CD4-positive, alpha-beta T cell treated with Interleukin-6 at 100 ng/mL for 8 hours (primary cell): ENCODE measurements at places on chromosomes 6 and 20.
A peak's percentile ranks its signal among the peaks of the same experiment; 100 is the strongest.

DNA sequence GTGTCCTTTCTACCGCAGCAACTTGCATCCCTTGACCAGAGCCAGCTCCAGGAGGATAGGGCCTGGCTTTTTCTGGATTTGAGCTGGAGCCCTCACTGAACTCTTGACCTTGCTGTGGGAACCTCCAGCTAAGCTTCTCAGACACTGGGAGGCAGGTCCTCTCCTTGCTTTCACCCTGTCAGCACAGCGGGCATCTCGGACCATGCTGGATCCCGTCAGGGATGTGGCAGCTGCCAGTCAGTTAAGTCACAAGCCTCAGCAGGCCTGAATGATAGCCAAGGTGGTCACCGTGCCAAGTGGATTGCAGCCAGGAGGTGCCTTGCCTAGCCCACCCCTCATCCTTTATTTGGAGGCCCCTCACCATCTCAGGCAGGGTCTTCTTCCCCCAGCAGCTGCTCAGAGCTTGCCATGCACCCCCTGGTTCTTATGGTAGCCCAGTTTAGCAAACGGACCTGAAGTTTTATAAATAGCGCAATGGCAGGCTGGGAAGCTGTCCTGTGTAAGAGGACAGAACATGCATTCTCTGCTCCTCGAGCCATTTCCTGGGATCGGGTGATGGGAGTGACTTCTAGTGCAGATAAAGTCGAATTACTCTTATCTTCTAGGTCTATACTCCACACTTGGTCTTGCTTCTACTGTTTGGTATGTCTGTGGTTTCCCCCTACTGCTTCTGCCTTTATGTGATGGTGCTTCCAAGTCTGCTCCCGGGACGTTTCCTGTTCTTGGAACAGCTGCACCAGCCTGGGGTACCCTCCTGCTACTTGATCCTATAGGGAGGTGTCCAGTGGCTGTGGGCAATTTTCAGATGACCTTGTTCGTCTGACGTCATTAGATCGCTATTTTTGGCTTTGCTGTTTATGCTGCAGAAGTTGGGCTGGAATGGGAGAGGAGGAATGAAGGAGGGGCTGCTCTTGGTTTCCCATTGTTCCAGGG, 7.1 kb upstream of the MYLK2 start:
- DNase-seq: no peak

DNA sequence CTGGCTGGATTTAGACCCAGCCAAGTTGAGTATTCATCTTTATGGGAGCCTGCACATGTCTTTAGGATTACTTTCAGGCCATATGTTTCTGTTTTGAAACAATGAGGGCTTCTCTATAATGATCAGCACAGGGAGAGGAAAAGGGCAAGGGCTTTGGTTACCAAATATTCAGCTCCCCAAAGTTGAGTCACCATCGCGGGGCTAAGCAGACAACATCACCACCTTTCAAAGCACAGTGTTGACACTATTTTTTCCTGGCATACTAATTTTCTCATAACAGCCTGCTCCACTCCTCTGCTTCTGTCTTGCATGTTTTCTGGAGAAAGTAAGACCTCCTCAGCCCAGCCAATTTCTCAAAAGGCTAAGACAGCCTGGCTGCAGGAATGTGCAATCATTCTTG, 4.9 kb downstream of the SCML4 start:
- DNase-seq: peak; percentile 47

DNA sequence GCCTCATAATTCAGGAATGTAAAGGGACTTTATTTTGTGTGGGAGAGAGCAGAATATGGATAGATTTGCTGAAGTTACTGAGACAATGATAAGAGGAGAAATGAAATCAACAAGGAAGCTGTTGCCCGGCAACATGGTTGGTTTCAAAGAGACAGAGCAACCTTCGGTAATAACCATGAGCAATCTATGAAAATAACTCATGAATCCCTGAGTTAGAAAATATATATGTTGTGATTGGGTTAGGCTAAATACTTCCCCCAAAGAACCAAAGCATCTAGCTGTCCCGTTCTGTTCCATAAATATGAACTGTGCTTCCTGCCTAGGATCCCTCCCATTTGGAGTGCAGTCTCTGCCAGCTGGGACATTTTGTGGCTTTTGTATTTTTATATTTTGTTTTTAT, 23.1 kb downstream of the SERPINB1 start:
- DNase-seq: no peak

DNA sequence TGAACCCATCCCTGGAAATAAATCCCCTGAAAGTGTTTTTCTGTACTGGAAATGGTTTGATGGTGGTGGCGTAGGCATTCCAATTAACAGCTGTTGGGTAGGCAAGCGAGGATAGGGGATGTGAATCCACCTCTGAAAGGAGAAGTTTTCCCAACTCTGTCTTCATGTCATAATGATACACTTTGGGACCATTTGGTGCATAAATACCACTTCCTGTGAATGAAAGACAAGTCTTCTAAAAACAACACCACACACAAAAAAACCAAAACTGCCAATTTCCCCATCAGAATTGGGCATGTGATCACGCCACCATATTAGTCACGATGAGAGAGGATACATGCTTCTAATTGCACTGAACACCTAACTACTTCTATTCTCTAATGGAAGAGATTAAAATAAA, 6.4 kb downstream of the VNN2 start:
- no peak for DNase-seq

DNA sequence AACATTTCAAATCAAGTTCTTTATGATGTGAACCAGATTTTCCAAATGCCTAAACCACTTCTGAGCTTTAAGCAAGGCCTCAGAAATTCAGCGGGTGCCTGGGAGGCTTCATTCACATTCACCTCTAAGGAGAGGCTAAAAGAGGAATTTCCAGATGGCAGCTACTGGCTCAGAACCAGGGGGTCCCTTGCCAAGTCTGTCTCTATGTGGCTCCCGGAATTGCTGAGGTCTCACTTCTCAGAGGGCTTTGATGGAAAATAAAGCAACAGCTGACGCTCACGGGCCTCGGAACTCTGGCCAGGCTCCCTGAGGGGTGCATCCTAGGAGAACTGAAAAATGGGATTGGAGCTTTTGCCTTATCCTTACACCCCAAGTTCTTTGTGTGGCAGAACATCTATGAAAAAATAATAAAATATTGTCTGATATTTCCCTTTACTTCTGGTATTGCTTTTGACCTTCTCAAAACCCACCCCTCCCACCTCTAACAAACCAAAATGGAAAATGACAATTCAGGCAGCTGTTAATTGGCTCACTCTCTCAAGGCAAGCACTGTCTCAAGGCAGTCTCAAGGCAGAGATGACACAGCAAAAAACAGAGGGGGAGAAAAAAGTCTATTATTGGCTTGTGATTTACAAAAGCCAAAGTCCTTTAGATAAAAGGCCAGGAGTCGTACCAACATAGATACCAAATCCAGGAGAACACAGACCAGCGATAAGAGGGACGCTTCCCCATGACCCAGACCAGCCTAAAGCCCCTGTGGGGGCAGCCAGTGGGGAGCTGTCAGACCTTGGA, 21.8 kb upstream of the LRRN4 start:
- DNase-seq: no peak

- no peak for DNase-seq
Measured at GRCh38 chr6:97176468-97176867, 106.5 kb downstream of the MMS22L start.

GRCh38 chr20:55095745-55096400, 620.5 kb downstream of the DOK5 start:
- no peak for DNase-seq

DNA sequence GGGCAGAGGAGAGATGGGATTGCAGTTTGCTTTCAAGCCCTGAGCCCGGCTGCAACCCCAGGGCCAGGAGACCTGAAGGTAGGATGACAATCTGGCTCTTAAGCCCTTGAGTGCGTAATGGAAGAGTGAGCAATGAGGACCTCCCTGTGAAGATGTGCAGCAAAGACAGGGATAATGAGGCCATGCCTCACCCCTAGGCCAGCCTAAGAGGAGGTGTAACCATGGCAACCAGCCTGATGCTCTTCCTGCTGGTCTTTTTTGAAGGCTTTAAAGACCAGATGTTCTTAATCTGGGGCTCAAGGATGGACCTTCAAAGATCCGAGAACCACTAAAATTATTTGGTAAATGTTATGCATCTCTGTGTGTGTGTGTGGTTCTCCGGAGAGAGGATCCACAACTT, 8.2 kb downstream of the ARHGAP40 start:
- no peak for DNase-seq

DNA sequence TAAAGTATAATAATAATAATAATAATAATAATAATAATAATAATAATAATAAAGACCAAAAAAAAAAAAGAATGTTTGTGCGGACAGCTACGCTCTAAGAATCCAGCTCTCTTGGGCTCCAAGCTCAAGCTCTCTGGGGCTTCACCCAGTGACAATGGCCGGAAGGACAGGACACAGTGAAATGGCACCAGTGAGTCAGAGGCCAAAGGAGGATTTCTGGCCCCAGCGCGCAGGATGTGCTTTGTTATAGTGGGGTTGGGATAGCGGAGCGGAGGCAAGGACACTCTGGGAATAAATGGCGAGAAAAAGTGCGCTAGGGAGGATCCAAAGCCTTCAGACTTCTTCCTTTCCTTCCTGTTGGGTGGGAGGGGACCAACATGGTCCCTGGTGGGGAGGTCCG, 38.2 kb downstream of the HLA-A start:
- no peak for DNase-seq

DNA sequence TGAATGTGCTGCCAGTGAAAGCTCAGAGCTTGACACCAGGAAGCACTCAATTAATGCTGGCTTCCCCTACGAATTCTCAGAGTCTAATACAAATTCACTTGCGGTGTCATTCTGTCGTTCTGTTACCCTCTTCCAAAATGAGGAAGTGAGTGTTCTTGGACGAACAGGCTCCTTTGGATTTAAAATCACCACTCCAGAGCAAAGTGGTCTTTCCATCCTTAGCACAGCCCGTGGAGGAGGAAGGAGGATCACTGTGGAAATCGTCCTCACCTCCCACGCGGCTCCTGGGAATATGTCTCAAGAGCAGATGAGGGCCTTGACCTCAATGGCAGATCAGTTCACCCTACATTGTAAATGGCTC, 41.7 kb downstream of the RIOK1 start:
- DNase-seq: no peak

GRCh38 chr6:129733290-129733689, 23.3 kb upstream of the ARHGAP18 start:
- peak; percentile 4 for DNase-seq

GRCh38 chr6:110776413-110776812, 38.9 kb downstream of the CDK19 start:
- no peak for DNase-seq

GRCh38 chr6:15109338-15110090, 136.4 kb upstream of the JARID2 start:
- DNase-seq: no peak

DNA sequence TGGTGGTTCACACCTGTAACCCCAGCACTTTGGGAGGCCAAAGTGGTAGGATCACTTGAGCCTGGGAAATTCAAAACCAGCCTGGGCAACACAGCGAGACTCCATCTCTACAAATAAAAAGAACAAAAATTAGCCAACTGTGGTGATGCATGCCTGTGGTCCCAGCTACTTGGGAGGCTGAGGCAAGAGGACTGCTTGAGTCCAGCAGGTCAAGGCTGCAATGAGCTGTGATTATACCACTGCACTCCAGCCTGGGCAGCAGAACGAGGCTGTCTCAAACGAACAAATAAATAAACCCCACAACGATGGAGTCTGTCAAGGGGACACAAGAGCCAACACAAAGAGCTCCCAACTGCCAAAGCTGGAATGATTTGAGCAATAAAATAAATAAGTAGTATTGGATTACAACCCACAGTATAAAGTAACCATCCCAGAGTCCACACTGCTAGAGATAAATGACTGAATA, 13.5 kb downstream of the ZMYND8 start:
- no peak for DNase-seq

DNA sequence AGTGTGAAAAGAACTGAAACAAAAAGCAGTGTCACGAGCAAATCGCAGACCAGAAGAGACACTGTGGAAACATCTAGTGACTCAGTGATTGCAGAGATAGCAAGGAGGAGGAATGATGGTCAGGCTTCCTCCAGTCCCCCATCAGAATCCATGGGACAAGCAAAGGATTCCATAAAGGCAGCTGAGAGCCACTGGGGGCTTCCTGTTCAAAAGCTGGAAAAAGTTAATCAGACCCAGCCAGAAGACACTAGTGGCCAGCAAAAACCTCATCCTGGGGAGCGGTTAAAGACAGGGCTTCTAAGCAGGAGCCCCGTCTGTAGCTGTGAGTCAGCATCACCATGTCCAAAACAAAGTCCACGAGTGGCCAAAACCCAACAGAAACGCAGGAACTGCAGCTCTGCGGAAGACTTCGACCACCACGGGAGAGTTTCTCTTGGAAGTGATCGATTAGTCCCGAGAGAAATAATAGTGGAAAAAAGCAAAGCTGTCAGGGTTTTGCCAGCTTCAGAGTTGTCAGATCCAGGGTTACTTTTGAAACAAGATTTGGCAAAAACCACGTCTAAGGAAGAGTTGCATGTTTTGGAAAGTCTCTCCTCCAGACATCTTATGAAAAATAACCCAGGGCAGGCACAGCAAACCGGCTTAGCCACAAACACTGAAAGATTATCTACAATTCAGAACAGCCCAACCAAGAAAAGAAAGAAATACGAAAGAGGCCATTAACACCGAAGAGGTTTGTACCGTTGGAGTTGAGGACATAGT, 51.0 kb downstream of the JAG1 start:
- DNase-seq: no peak

GRCh38 chr6:168122011-168122410, 43.0 kb upstream of the FRMD1 start:
- DNase-seq: no peak

DNA sequence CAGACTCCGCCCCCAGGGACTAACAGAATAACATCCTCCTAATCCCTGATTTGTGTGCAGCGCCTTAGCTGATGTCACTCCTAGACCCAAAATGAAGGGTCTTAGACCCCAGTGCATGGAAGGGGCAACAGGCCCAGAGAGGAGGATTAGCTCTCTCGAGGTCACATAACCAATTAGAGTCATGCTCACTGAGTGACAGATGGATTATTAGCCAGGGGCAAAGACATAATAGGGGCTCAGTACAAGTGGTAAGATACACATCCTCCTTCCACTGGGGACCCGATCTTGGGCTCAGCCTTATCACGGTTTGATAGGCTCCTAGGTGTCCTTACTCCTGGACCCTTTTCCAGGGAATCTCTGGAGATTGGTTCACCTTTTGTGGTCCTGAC, 858 bp downstream of the TP53INP2 start:
- DNase-seq: no peak

GRCh38 chr20:60583741-60584140, 625.5 kb downstream of the CDH26 start:
- DNase-seq: no peak

DNA sequence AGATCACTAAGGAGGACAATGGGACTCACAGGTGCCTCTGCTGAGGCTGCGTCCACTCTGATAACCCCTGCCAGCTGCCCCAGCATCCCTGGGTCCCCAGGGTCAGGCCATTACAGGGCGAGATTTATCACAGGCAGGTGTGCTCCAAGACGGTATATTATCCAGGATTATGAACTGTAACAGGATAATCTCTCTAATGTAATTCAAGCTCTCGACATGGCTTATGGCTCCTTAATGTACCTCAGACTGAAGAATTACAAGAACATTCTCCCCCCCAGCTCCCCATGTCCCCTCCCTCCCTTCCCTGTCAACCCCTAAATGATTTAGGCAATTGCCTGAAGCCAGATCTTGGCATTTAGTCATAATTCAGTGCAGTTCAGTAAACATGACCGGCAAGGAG, 86.8 kb downstream of the NCR2 start:
- DNase-seq: no peak
